ENCODE measurements at places on chromosomes 1 and 21. TPM values are rescaled to one million over a fixed set of nuclear protein-coding genes. Genes with fewer than 3 reads are reported as not detected.

Gene PTPRU
- total RNA-seq = 7.6 TPM

Gene BTBD19
- 2.1 TPM for total RNA-seq

Gene ASCL5
- not detected for total RNA-seq

Gene AMY1A
- not detected for total RNA-seq

Gene KANK4
- total RNA-seq = not detected

Gene KCNC4
- 3.9 TPM for total RNA-seq

Gene RRP1B
- 25.9 TPM for total RNA-seq

Gene AQP10
- not detected for total RNA-seq

Gene RSPH1
- total RNA-seq = not detected

Gene TNN
- not detected for total RNA-seq

Gene SPRR1A
- not detected for total RNA-seq

Gene PLEKHA6
- total RNA-seq = 4.3 TPM

Gene HSPA6
- total RNA-seq = under 0.01 TPM

Gene GJA5
- total RNA-seq = 0.32 TPM

Gene NFASC
- 0.06 TPM for total RNA-seq

Gene SERINC2
- 1.6 TPM for total RNA-seq

Gene SPRR5
- not detected for total RNA-seq

Gene CFAP141
- not detected for total RNA-seq

Gene PDPN
- 155 TPM for total RNA-seq

Gene DEPDC1
- 10.8 TPM for total RNA-seq

Gene TMPRSS2
- total RNA-seq = not detected

Gene SPATA46
- total RNA-seq = not detected

Gene IKBKE
- 35.0 TPM for total RNA-seq

Gene TNFSF4
- 10.0 TPM for total RNA-seq

Gene CD52
- not detected for total RNA-seq

Gene UQCRHL
- 7.2 TPM for total RNA-seq

Gene TGFBR3
- total RNA-seq = 22.3 TPM

All from bladder microvascular endothelial cell (primary cell).